ENCODE measurements at places on chromosomes 4 and X. TPM values are rescaled to one million over a fixed set of nuclear protein-coding genes. Genes with fewer than 3 reads are reported as not detected.

Gene TRIML2
- not detected for total RNA-seq

DNA sequence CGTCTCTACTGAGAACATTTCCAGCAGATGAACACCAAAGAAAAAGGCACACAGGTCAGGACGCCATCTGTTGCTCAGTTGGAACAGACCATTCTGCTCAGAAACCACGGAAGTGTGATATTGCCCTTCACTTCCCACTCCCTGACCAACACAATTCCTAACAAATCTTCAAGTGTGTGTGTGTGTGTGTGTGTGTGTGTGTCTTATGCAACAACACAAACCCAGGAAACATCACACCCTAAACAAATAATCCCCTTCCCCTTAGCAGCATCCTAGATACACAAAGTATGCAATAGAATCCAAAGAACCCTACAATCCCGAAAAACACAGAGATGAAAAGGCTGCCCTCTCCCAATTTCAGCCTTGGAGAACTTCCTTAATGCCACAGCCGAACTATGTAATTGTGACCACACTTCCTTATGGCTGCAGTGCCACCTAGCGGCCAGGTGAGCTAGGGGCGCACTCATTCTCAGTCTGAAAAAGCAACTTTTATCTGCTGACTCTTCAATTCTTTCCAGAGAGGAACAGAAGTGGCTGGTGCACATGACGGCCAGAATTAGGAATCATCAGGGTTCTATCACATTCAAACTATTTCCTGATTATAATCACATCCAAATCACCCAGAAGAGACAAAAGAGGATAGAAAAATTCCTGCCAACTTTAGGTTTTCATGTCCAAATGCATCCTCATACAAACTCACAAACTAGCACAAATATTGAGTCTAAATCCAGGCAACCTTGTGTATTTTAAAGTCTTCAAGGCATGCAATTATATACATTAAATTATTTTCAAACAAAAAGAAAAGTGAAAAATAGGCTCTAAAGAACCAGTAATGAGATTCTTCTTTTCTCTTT, 164.9 kb downstream of the DHX15 start:
- H3K4me1 ChIP-seq = peaks cover 2% of the 10 kb centered on the region
- peak; percentile 69 for DNase-seq
- no peak overlapping the region for H3K4me3 ChIP-seq
- H3K27ac ChIP-seq = no peak overlapping the region
- H3K27me3 ChIP-seq = no peaks in the 10 kb centered on the region

Gene TCEAL7
- not detected for total RNA-seq

DNA sequence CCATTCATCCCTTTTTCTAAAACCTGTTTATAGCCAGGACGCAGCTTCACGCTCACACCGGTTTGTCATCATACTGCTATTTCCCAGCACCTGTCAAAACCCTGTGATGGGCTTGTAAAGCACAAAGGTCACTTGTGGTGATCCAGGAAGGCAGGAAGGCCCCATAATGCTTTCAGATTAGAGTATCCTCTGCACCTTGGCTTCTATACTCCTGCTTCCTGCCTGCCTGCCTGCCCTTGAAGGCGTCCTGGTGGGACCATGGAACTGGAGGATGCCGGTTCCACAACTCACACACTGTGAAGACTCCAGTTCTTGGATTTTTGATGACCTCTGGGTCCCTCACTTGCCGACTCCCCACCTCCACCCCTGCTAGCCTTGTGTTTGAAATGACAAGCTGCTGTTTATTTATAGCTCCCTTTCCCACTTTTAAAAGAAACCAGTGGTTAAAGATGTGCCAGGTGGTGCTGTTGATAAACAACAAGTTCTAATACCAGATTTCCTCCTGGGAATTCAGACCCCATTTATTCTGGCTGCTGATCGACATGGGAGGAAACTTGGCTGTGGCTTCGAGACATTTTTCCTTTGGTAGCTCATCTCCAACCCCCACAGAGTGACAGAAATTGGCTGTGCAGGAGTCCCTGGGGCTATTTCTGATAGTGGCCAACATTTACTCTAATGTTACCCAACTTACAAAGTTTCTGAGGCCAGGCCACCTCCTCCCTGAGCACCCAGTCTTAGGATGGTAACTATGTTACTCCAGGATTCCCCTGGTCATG, 211.5 kb downstream of the KDR start:
- no peaks in the 10 kb centered on the region for H3K36me3 ChIP-seq
- no peak overlapping the region for H3K4me3 ChIP-seq
- no peak for DNase-seq
- H3K27ac ChIP-seq = no peak overlapping the region

DNA sequence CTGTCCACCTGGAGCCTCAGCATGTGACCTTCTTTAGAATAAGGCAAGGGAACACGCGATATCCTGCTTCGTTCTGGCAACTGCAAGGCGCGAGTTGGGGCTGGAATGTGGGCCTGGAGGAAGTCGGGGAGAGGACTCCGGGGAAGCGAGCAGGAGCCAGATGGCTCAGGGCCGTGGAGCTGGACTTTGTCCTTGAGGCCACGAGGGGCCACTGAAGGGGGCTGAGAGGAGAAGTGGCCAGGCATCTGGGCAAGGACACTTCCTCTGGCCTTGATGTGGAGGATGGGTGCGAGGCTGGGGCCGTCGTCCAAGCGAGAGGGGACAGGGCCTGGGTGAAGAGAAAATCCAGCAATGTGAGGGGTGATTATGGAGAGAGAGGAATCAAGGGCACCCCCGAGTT, 12.2 kb upstream of the DUSP9 start:
- no peaks in the 10 kb centered on the region for H3K36me3 ChIP-seq
- no peak overlapping the region for H3K27ac ChIP-seq
- no peaks in the 10 kb centered on the region for H3K27me3 ChIP-seq
- no peaks in the 10 kb centered on the region for H3K4me1 ChIP-seq
- DNase-seq = no peak
- no peak overlapping the region for H3K4me3 ChIP-seq

Gene ARAF
- 66.7 TPM for total RNA-seq

All from activated CD8-positive, alpha-beta T cell treated with anti-CD3 and anti-CD28 coated beads, Interleukin-2, amount 10 ng/mL, durations not matched to agents 7 days and 5 days (primary cell).